ENCODE measurements at places on chromosomes 5 and 9.

DNA sequence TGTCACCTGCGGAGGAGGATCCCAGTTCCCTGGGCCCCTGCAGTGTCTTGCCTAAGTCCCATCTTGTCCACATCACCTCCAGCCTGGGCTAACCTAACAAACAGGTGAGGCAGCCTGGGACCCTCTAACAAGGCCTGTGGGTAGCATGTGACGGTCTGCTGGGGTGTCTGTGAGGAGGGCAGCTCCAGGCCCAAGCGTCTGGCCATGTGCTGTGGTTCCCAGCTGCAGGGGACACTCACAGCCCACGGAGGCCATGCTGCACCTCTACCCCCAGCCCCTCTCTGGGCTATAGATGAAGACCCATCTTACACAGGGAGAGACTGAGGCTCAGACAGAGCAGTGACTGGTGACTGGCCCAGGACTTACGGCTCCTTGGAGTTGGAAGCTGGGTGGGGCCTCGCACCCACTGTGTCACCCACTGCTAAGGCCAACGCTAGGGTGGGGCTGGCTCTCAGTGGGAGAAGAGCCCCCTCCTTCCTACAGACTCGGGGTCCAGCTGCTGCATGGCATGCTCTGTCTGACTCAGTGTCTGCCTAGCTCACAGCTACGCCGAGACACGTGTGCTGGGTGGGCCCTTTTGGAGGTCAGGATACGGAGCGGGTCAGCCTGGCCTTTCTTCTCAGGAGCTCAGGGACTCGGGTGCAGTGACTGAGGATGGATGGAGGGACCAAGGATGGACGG, 40.8 kb upstream of the RNF130 start:
- H3K4me1 ChIP-seq = no peaks in the 10 kb centered on the region
- no peaks in the 10 kb centered on the region for H3K36me3 ChIP-seq
- no peaks in the 10 kb centered on the region for H3K27me3 ChIP-seq
- no peak overlapping the region for H3K4me3 ChIP-seq
- H3K27ac ChIP-seq = no peak overlapping the region

- DNase-seq = no peak
- no peaks in the 10 kb centered on the region for H3K4me1 ChIP-seq
- H3K27me3 ChIP-seq = no peaks in the 10 kb centered on the region
- H3K27ac ChIP-seq = no peak overlapping the region
Observed at GRCh38 chr9:126698756-126699155, 85.0 kb downstream of the LMX1B start.

- no peak overlapping the region for H3K27ac ChIP-seq
- H3K27me3 ChIP-seq = no peaks in the 10 kb centered on the region
- no peaks in the 10 kb centered on the region for H3K4me1 ChIP-seq
- H3K36me3 ChIP-seq = no peaks in the 10 kb centered on the region
- no peak for DNase-seq
- H3K4me3 ChIP-seq = no peak overlapping the region
Observed at GRCh38 chr5:83034036-83034435, 43.2 kb downstream of the TMEM167A start.

- H3K27ac ChIP-seq = no peak overlapping the region
- H3K4me3 ChIP-seq = no peak overlapping the region
- DNase-seq = no peak
Observed at GRCh38 chr9:71704796-71705195, 63.5 kb downstream of the CEMIP2 start.

DNA sequence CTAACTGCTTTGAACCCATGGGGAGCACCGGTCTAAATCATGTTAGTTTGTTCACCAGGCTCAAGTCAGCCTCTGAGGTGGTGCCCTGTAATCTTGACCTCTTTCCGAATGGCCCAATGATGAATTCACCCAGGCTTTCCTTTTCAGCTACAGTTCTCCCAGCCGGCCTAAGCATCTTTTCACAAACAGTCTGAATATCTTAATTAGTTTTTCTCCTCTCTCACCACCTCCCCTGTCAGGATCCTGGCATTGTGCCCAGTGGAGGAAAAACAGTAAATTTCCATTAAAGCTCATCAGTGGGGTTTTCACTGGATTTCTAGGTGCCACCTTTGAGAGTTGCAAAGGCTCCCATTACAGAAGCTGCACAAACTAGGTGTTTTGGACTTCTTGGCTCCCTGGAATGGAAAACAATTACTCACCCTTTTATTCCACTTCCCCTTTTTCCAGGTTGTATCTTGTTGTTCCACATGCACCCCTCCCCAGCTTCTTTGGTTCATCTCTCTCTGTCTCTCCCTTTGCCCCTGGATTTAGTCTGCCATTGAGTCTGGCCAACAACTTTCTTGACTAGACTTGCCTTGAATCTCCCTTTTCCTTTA, 69.4 kb upstream of the ADAMTSL1 start:
- H3K4me3 ChIP-seq = no peak overlapping the region
- no peak for DNase-seq
- H3K27ac ChIP-seq = no peak overlapping the region
- H3K36me3 ChIP-seq = no peaks in the 10 kb centered on the region
- no peaks in the 10 kb centered on the region for H3K27me3 ChIP-seq

DNA sequence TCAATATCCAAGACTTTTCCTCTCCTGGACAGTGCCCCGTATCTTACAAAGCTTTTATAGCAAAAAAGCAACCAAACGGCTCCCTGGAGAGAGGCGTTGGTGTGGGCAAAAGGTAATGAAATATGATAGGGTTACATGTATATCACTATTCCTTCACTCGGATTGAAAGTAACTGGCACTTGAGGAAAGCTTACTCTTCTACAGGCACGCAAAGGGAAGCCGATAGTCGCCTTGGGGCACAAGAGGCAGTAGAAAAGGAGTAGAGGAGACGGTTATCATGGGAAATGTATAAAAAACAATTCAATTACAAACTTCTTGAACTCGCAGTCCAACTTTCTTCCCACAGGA, 1.1 kb downstream of the DIAPH1 start:
- H3K4me1 ChIP-seq = peaks cover 6% of the 10 kb centered on the region
- no peak for DNase-seq
- peak overlapping the region; percentile 91 for H3K4me3 ChIP-seq
- H3K27me3 ChIP-seq = no peaks in the 10 kb centered on the region
- peak overlapping the region; percentile 83 for H3K27ac ChIP-seq

GRCh38 chr5:133225671-133226152, 173.9 kb downstream of the HSPA4 start:
- no peaks in the 10 kb centered on the region for H3K27me3 ChIP-seq
- H3K4me1 ChIP-seq = no peaks in the 10 kb centered on the region
- no peak overlapping the region for H3K27ac ChIP-seq

DNA sequence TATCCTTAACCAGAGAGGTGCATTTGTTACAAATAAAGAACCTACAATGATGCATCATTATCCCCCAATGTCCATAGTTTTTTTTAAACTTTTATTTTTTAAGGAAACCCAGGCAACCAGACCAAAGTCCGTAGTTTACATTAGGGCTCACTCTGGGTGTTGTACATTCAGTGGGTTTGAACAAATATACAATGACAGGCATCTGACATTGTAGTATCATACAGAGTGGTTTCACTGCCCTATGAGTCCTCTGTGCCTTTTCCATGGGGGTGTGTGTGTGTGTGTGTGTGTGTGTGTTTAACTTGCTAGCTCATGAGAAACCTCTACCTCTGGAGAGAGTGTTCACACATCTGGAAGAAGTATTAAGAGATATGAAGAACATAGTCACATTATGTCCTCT, 141.5 kb downstream of the KDM4C start:
- no peaks in the 10 kb centered on the region for H3K36me3 ChIP-seq
- no peak for DNase-seq
- no peak overlapping the region for H3K4me3 ChIP-seq
- peaks cover 4% of the 10 kb centered on the region for H3K4me1 ChIP-seq
- no peaks in the 10 kb centered on the region for H3K27me3 ChIP-seq
- no peak overlapping the region for H3K27ac ChIP-seq

DNA sequence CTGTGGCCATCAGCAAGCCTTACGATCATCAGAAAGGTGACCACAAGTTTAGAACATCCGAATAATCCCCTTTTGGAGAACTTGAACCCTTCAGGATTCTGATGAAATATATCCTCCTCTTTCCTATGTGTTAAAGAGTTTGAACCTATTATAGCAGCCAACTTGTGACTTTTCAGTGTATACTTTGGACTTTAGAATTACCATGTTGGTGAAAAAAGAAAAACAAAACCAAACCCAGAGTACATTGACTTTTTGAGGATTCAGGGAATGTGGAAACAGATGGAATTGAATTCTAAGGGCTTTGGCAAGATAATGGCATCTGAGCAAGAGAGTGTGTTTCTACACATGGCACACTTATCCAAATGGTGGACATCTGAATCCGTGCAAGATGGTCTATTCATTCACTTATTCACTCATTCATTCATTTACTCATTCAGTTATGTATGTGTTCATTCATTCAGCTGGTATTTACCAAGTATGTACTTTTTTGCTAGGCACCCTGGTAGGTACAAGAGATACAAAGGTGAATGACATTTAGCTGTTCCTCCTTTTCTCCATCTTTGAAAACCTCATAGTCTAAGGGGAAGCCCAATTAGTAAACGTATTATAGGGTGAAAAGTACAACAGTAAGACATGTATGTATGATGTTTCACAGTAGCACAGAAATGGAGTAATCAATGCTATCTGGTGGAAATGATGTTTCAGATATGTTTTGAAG, 91.8 kb downstream of the PRDM6 start:
- no peaks in the 10 kb centered on the region for H3K27me3 ChIP-seq
- no peaks in the 10 kb centered on the region for H3K36me3 ChIP-seq
- H3K4me1 ChIP-seq = peaks cover 2% of the 10 kb centered on the region
- H3K27ac ChIP-seq = no peak overlapping the region

DNA sequence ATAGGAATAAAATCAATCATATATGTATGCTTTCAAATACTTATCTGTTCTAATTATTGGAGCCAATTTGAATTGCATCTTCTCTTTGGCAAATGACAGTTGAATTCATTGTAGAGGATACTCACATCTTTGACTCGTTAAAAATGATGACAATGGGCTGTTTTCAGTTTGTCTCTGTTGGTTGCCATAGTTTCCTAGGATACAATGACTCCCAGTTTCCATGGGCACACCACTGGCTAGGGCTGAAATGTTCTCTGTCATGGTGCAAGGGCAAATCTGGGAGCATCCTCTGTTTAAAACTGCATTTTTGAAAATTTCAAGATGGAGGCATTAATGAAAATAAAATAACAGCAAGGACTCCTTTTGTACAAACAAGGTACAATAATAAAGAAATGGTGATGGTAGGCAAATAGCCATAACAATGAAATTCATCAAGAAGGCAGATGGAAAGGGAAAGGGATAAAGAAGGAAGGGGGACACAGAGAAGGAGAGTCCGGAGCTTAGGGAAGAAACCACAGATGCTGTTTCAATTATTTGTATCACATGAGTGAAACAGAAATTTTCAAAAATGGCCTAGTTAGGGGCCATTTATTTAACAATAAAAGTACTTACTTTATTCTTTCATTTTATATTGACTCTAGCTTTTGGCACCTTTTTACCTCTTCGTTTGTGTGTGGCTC, 378.8 kb upstream of the SEMA6A start:
- no peaks in the 10 kb centered on the region for H3K4me1 ChIP-seq
- no peak for DNase-seq
- no peaks in the 10 kb centered on the region for H3K36me3 ChIP-seq
- no peak overlapping the region for H3K27ac ChIP-seq
- no peaks in the 10 kb centered on the region for H3K27me3 ChIP-seq
- no peak overlapping the region for H3K4me3 ChIP-seq

- H3K4me1 ChIP-seq = peaks cover 3% of the 10 kb centered on the region
- no peak overlapping the region for H3K27ac ChIP-seq
- DNase-seq = no peak
Observed at GRCh38 chr9:129397335-129397734, 219.3 kb upstream of the IER5L start.

GRCh38 chr5:151624476-151624875, 33.3 kb upstream of the FAT2 start:
- peaks cover 3% of the 10 kb centered on the region for H3K4me1 ChIP-seq
- no peaks in the 10 kb centered on the region for H3K27me3 ChIP-seq
- H3K36me3 ChIP-seq = no peaks in the 10 kb centered on the region

- no peak overlapping the region for H3K27ac ChIP-seq
- no peaks in the 10 kb centered on the region for H3K27me3 ChIP-seq
- DNase-seq = no peak
- no peak overlapping the region for H3K4me3 ChIP-seq
Observed at GRCh38 chr9:132381966-132382541, 24.6 kb downstream of the TTF1 start.

DNA sequence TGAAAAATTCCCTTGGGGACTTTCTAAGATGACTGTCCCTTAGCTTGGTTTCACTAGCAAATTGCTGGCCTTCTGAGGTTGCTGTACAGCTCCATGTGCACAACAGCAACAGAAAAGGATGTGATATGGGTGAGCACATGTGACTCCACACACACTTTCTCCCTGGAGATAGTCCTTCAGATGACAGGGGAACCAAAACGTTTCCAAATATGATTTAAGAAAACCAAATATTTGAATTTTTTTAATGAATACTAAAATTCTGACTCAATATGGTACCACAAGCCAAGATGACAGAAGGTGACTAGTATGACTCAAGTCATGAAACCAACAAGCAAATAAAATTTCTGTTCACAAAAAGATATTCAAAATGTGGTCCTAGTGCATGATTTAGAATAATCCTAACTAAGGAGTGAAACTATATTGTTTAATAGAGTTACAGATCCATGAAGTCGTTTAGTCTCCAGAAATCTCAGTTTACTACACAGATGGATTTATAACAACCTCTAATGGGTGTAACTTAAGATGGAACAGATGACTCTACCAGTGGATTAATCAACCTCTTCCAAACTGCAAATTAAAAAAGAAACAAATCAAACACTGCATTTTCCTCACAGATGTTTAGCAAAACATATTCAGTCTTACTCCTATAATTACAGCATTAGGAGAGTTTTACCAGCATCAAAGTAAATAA, 144.8 kb upstream of the PIK3R1 start:
- no peaks in the 10 kb centered on the region for H3K27me3 ChIP-seq
- no peaks in the 10 kb centered on the region for H3K36me3 ChIP-seq
- DNase-seq = no peak
- no peak overlapping the region for H3K4me3 ChIP-seq
- no peak overlapping the region for H3K27ac ChIP-seq

DNA sequence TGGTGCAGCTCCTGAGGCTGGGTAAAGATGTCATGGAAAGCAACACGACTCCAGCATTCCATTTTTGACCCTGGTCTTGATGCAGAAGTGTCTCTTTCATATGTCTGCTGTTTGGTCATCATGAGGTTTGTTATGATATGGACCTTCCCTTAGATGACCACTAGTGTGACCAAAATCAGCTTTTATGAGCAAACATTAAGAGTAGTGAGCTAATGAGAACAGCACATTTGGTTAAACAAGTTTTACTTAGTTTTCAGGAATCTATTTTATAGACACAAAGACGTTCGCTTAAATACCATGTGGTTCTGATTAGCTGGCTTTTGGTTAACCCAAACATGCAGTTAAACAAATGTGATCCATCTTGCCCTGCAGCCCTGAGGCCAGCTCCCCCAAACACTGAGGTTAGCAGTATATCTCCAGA, 56.7 kb upstream of the ACTBL2 start:
- no peak for DNase-seq
- H3K27me3 ChIP-seq = no peaks in the 10 kb centered on the region
- no peaks in the 10 kb centered on the region for H3K36me3 ChIP-seq
- H3K27ac ChIP-seq = no peak overlapping the region
- no peaks in the 10 kb centered on the region for H3K4me1 ChIP-seq
